Kasumi-1 (cell line): ENCODE measurements at places on chromosomes 7 and 10.

DNA sequence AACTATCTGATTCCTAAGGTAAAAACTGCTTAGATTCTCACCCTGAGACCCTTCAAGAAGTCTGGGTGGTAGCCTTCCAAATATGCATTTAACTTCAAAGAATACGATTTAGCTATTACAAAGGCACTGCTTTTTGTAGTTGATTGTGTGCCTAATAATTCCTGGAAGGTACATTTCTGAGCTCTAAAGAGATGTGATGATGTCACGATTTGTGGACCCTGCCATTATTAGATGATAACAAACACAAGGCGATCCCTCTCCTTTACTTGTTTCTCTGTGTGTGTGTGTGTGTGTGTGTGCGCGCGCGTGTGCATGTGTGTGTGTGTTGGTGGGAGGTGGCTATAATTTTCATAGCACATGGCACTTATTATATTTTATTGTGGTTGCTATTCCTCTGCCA lies 70.9 kb downstream of the TFPI2 start:
- DNase-seq: no peak

GRCh38 chr7:88635149-88635548 lies 124.4 kb upstream of the ZNF804B start:
- DNase-seq: no peak

DNA sequence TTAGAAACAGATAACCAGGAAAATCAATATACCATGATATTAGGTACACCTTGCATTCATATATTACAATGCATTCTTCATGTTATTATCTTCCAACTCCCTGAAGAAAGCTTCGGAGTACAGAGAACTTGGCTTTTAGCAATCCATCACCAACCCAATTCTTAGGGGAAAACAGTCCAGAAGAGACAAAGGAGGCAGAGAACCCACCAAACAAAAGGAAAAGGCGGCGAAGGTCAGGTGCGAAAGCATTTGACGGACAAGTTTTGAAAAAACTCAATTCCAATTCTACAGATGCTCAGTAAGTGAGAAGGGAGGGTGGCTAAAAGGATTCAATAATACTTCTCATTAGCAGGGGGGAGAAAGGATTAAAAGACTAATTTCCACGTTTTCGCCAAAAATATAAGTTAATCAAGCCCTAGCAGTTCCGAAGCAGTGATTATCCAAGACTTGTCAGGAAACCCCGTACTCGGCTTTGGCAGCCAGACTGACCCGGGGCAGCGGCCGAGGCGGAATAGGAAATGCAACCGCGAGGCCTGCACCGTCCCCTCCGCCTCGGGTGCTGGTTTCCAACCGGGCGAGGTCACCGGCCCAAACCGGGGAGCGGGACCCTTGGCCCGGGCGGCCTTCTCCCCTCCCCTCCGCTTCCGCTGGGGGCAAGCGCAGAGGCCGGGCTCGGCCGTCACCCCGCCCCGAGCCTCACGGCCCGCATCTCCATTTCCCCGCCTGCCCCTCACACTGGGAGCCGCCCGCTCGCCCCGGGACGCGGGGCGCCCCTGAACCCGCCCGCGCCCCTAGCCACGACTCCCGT lies 747 bp downstream of the GDI2 start:
- peak; percentile 45 for DNase-seq

GRCh38 chr7:34371922-34372321 lies 286.1 kb upstream of the NPSR1 start:
- DNase-seq: no peak

- peak; percentile 91 for DNase-seq
Measured at GRCh38 chr7:106717955-106718871, 57.3 kb upstream of the CCDC71L start.

GRCh38 chr7:136133551-136133950 lies 156.4 kb upstream of the MTPN start:
- no peak for DNase-seq

- no peak for DNase-seq
Measured at GRCh38 chr10:14456870-14457266, 126.1 kb upstream of the FRMD4A start.

DNA sequence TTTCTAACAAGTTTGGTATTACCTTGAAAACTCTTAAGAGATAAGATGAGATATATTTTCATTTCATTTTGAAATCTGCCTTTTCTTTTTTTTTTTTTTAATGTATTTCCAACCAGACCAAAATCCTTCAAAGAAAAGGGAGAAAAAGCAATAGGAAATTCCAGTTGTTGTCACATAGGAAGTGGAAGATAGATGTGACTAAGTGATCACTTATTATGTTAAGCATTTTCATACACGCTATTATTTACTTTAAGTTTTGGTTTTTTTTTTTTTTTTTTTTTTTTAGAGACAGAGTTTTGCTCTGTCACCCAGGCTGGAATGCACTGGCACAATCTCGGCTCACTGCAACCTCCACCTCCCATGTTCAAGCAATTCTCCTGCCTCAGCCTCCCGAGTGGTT lies 197.2 kb upstream of the FRMD4A start:
- DNase-seq: no peak

DNA sequence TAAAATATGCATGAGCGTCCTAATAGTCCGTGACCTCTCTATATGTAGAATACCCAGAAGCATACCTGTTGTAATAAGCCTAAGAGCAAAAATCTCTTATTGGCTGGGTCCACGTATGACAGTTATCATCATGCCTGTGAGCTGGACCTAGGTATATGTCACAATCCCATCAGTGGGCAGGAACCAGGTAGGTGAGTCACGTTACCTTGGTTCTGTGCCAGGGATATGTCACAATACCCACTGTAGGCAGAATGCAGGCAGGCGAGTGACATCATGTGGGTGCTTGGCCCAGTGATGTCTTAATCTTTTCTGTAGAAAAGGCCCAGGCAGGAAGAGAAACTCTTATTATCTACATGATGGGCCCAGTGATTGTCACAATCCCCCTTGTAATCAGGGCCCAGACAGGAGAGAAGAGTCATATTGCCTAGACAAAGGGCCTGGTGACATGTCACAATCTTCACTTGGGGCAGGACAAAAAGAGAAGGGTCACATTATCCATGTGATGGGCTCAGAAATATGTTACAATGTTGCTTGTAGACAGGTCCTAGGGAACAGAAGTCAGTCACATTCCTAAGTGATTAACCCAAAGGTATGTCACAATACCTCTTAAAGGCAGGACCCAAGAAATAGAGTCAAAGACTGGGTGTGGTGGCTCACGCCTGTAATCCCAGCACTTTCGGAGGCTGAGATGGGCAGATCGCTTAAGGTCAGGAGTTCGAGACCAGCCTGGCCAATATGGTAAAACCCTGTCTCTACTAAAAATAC lies 12.9 kb upstream of the ZNF736 start:
- DNase-seq: no peak

- DNase-seq: peak; percentile 41
Measured at GRCh38 chr10:129963641-129964501, at the start of gene EBF3. Gene EBF3 (minus strand): TSS chr10:129964274. CDS start chr10:129963768, 506 bp downstream.

- DNase-seq: no peak
Measured at GRCh38 chr10:107986571-107986970, 822.1 kb upstream of the SORCS1 start.

GRCh38 chr10:73590881-73591799 lies at the start of gene USP54:
Gene USP54 (minus strand): TSS chr10:73591342. CDS start chr10:73575658, 15,684 bp downstream.
- DNase-seq: peak; percentile 87

DNA sequence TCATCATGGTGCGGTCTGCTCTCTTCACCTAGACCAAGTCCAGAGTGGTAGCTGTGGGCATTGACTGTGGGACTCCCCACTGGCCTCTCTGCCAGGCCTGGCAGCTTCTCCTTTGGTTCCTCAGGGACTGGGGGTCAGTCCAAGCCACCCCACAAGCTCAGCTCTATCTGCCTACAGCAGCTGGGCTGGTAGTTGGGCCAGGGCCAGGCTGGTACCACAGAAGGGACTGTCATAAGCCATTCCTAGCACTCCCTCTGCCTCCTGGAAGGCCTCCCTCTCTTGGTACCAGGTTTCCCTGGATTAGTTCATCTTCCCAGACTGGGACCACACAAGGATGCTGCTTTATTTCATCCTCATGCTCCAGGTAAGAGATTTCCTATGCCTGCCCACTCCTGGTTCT lies 24.2 kb upstream of the UNC5B start:
- DNase-seq: no peak

DNA sequence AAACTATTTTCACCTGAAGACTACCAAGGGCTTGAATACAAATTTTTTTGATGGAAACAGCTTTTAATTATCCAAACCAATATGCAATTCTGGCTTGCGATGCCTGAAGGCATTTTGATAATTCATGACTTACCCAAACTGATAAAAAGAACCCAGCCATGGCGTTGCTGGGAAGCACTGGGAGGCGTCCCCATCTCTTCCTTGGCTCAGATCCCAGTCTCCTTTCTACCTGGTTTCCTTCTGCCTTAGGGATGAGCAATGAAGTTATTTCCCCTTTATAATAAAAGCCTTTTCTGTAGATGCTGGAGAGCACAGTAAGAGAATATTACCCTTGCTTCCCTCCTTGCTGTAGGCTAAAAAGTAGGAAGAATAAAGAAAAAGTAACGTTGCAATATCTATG lies 129.1 kb upstream of the ANK3 start:
- no peak for DNase-seq

GRCh38 chr10:61197057-61197456 lies 253.1 kb upstream of the RHOBTB1 start:
- DNase-seq: no peak

DNA sequence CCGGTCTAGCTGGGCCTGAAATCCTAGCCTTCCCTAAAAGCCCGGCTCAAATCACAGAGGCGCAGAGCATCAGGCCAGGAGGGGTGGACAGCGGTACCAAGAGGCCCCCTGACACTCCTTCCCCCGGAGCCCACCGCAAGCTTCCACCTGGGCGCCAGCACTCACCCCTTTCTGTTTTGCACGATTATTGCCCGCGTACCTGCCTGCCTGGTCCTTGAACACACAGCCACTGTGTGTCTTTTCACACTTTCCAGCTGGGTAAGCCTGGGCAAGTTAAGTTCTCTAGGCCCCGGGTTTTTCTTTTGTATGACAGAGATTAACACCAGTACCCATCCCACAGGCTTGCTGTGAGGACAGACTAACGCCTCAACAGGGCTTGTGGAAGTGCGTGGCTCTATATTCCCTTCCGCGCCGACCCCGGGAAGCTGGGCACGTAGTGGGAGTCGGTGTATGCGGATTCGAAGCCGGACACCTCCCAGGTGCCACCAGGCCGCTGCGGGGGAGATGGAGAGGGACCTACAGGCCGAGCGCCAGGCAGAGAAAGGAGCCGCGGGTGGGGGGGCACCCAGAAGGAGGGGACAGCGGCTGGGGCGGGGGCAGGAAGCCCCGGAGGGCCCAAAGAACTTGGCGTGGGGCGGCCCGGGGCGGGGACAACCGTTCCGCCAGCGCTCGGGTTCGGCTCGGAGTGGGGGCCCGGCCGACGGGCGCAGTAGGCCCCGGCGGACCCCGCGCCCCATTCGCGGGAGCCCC lies 792 bp downstream of the ZNF746 start:
- DNase-seq: peak; percentile 33

GRCh38 chr7:78151229-78151628 lies 352.7 kb downstream of the PHTF2 start:
- DNase-seq: no peak

GRCh38 chr10:30431435-30431911 lies 2.5 kb upstream of the MAP3K8 start:
- DNase-seq: no peak

- no peak for DNase-seq
Measured at GRCh38 chr7:2635810-2636701, 4.3 kb downstream of the TTYH3 start.

GRCh38 chr7:53151496-53151895 lies 116.1 kb downstream of the POM121L12 start:
- no peak for DNase-seq

GRCh38 chr10:130014263-130015074 lies 50.4 kb upstream of the EBF3 start:
- DNase-seq: no peak

- no peak for DNase-seq
Measured at GRCh38 chr7:92456236-92456635, 9.0 kb downstream of the GATAD1 start.

GRCh38 chr10:61626209-61626608 lies 36.5 kb upstream of the CABCOCO1 start:
- DNase-seq: no peak

- DNase-seq: peak; percentile 95
Measured at GRCh38 chr10:11560076-11560709, 51.3 kb downstream of the USP6NL start.

DNA sequence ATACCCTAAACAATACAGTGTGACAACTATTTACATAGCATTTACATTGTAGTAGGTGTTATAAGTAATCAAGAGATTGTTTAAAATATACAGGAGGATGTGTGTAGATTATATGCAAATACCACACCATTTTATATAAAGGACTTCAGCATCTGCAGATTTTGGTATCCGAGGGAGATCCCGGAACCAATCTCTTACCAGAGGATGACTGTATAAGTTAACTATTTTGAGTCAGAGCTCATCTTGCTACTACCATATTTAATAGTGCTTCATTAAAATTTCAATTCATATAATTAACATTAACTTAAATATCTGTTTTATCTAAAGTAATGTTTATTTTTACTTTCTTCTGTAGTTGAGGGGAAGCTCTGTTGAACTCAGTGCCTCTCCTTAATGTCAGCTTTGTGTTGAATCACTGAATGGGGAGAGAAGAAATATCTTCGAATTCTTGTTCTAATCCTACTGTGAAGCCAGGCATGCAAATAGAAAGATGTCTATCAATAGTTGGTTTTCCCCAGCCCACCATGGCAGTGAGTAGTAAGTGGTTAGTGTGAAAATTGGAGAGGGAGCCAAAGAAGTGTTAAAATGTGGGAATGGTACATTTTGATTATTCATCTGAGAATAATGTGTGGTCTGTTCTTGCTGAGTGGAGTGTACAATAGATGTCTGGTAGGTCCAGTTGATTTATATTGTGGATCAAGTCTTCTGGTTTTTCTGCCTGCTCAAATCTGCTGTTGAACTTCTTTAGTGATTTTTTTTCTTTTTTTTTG lies 90.1 kb upstream of the CYP26C1 start:
- DNase-seq: no peak

DNA sequence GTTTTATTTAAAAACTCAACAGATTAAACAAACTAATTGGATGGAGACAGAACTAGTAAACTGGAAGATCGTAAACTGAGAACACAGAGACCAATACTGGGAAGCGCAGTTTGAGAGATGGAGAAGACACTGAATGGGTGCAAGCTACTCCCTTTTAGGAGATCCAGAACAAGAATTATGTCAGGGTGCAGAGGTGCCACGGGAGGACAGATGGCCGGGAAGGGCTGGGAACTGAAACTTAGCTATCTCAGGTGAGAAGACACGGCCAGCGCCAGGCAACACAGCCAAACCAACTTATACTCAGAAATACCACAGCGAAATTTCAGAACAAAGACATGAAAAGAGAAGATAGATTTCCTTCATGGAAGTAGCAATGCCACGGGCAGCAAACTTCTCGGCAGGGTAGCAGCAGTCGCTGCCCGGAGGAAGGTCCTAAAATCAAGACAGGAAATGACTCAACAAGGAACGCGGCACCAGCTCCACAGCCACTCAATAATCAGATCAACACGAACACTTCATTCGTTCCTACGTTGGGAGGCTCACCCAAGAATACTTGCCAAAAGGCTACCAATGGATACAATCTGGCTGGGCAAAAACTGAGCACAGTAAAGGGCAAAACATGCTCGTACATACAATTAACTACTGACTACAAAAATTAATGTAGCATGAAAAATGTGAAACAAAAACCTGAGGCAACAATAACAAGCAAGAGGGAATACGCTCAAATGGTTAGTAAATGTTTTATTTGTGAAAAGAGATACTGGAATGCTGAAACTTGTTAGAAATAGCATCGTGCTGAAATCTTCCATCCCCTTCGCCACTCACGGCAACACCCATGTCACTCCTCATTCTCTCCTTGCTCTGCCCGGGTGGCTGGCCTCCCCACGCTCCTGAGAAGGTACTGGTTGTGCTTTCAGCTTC lies 2.2 kb upstream of the LRRC27 start:
- peak; percentile 62 for DNase-seq
